ENCODE measurements at places on chromosomes 5 and 9.

GRCh38 chr9:84310883-84311282 is 29.7 kb downstream of the SLC28A3 start:
- DNase-seq = no peak
- H3K4me1 ChIP-seq = peaks cover 2% of the 10 kb centered on the region
- H3K27me3 ChIP-seq = no peaks in the 10 kb centered on the region
- no peak overlapping the region for H3K27ac ChIP-seq
- no peaks in the 10 kb centered on the region for H3K36me3 ChIP-seq
- no peak overlapping the region for H3K4me3 ChIP-seq

DNA sequence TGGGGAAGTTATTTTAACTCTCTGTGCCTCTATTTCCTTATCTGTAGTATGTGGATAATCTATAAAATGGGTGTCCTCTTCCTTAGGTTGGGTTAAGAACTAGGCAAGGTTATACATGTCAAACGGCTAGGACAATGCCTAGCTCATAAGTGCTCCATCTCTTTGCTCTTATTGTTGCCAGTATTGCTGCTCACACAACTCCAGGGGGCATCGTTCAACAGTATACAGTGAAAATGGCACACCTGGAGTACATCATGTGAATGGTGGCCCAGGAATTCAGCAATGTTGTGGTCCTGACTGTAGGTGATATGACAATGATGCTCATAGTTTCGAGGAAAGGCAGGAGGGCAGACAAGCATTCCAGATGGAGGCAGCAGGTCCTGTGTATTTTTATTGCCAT is 30.1 kb downstream of the SLIT3 start:
- no peak for DNase-seq
- no peaks in the 10 kb centered on the region for H3K4me1 ChIP-seq
- no peak overlapping the region for H3K27ac ChIP-seq
- H3K27me3 ChIP-seq = no peaks in the 10 kb centered on the region

DNA sequence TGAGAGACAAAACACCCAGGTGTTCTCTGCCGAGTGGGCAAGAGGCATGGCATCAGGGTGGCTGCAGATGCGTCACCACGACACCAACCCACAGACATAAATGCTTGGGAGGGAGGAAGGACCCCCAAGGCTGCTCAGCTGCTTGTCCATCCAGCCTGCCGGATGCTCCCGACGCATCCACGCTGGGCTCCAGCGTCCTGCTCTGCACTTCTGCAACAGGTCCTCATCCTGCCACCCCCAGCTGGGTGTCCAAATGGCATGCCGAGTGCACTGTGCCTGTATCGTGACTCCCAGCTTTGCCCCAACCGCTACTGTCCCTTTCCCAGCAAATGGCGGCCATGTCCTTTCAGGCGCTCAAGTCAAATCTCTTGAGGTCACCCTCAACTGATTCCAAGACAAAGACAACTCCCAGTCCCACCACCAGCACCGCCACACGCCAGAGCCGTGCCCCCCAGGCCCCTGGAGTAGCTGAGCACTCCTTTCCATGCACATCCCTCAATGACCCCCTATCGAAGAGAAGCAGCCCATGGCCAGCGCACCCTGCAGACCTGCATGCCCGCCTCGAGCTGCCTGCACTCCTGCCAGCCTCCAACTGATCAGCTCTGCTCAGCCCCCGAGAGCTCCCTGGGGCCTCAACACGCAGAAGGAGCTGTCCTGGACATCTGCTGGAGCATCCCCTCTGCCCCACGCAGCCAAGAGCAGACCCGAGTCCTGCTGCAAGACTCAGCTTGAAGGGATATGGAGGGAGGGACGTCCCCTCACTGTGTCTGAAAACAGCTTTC is 116.7 kb downstream of the ROR2 start:
- no peaks in the 10 kb centered on the region for H3K36me3 ChIP-seq
- no peak overlapping the region for H3K4me3 ChIP-seq
- H3K27me3 ChIP-seq = peaks cover 9% of the 10 kb centered on the region
- DNase-seq = no peak
- H3K4me1 ChIP-seq = no peaks in the 10 kb centered on the region

DNA sequence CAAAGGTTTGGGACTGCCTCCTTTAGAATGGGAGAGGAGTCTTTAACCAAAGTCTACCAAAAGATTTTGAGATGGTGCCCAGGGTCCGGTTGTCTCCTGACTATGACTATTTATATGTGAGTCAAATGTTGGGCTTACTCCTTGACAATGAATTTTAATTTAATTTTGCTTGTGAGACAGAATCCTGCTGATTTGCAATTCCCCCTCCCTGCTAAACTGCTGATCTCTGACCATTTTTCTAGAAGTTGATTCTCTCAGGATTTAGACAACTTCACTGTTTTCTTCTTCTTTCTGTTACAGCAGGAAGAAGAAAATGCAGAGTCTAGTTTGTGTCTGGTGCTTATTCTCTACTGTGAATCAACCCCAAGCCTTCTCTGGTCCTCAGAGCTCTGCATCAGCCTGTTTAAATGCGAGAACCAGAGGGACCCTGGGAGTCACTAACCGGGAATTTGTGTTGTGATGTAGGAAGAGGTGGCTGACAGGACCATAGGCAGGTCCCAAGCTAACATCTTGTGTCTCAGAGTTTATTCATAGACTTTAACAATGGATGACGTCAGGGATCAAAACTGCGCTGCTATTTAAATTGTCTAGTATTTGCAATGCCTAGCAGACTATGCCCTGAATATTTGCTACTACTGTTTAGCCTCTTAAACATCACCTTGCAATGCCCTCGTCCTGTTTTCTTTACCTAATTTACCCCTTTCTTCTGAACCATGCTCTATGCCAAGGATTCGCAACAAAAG is 124.0 kb upstream of the TAF11L2 start:
- no peak overlapping the region for H3K4me3 ChIP-seq
- no peaks in the 10 kb centered on the region for H3K36me3 ChIP-seq
- no peaks in the 10 kb centered on the region for H3K4me1 ChIP-seq
- no peaks in the 10 kb centered on the region for H3K27me3 ChIP-seq
- no peak overlapping the region for H3K27ac ChIP-seq

DNA sequence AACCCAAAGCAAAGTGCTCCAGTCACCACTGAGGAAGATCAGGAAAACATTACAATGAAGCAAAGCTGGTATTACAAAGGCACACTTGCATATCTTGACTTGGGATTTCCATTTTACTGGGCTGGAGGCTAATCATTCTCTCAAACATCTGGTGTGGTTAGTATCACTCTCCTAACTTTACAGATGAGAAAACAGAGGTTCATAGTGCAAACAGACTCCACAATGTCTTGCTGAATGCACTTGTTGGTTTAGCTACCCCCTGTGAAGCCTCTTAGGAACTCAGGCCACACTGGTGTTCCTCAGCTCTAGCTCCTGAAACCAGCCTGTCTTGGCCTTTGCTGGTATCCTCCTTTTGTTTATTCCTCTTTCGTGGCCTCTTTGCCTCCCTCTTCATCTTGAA is 29.5 kb upstream of the SMAD5 start:
- H3K27me3 ChIP-seq = peaks cover 11% of the 10 kb centered on the region
- DNase-seq = no peak
- no peaks in the 10 kb centered on the region for H3K36me3 ChIP-seq
- no peak overlapping the region for H3K4me3 ChIP-seq
- H3K27ac ChIP-seq = no peak overlapping the region

- H3K4me3 ChIP-seq = no peak overlapping the region
- H3K4me1 ChIP-seq = peaks cover 3% of the 10 kb centered on the region
- DNase-seq = no peak
- no peak overlapping the region for H3K27ac ChIP-seq
Measured at GRCh38 chr9:84169240-84169639, 171.3 kb downstream of the SLC28A3 start.

GRCh38 chr9:94657021-94657725 is 17.9 kb upstream of the FBP1 start:
- H3K4me1 ChIP-seq = peaks cover 19% of the 10 kb centered on the region
- no peaks in the 10 kb centered on the region for H3K36me3 ChIP-seq
- no peak overlapping the region for H3K27ac ChIP-seq
- no peak overlapping the region for H3K4me3 ChIP-seq
- DNase-seq = no peak

DNA sequence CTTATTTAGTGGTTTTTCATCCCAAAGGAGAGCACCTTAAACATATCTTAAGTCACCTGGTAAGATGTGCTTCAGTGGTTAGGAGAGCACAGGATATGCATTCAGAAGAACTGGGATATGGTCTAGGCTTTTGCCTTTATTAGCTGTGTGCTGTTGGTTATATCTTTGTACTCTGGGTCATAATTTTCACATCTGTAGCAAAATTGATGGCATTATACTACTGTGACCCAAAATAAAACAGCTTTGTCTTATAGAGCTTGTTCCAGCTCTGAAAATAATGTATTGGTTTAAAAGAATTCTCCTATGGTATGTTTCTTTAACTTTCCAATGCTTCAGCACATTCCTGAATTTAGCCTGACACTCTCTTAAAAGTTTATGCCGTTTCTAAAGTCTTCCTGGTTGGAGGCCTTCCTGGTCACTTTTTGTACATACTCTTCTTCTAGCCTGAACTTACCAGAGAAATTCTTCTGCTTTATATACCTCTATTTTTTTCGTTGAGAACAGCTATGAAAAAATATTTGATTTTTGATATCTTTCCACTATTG is 337.1 kb upstream of the MPDZ start:
- H3K27ac ChIP-seq = no peak overlapping the region
- H3K4me3 ChIP-seq = no peak overlapping the region
- no peak for DNase-seq
- no peaks in the 10 kb centered on the region for H3K4me1 ChIP-seq

DNA sequence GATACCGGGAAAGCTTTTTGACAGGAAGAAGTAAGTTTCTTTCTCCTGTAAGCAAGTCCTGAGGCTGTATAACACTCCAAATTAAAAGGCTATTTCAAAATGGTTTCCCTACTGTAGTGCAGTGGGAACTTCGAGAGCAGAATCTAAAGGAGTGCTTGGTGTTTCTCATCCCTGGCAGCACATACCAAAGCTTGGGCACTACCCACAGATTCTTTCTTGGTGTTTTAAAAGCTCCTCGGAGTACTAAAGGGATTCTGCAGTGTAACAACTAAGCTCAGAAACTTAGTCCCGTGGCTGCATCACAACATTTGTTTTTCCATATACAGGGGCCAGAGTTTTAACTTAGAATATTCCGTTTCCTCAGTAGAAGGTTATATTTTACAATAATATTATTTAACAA is 5.6 kb upstream of the APC start:
- no peaks in the 10 kb centered on the region for H3K36me3 ChIP-seq
- no peak overlapping the region for H3K27ac ChIP-seq
- no peaks in the 10 kb centered on the region for H3K4me1 ChIP-seq
- no peak overlapping the region for H3K4me3 ChIP-seq
- H3K27me3 ChIP-seq = no peaks in the 10 kb centered on the region

GRCh38 chr5:3024126-3024525 is 272.6 kb upstream of the IRX2 start:
- no peaks in the 10 kb centered on the region for H3K4me1 ChIP-seq
- no peaks in the 10 kb centered on the region for H3K27me3 ChIP-seq
- H3K4me3 ChIP-seq = no peak overlapping the region

DNA sequence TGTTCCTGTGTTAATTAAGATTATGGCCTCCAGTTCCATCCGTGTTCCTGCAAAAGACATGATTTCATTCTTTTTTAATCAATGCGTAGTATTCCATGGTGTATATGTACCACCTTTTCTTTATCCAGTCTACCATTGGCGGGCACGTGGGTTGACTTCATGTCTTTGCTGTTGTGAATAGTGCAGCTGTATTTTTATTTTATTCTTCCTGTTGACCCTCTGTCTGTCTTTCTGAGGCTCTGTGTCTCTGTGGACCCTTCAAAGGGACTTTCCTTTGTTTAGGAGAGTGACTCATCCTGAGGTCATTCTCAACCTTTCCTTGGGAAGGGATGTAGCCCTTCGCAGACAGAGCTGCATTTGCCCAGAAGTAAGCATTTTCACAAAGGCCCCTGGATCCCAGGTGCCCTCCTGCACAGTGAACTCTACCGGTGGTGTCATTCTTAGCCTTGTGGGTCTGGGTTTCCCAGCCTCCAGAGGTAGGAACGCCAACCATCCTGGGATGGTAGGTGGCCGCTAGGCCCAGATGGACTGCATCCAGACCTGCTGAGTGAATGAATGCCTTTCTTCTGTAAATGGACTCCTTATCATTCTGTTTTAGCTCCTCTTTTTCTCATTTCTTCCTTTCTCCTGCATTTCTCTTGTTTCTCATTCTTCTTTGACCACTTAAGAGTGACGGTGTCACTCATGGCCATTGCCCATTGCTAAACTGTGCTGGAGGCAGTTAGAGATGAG is 22.4 kb downstream of the TRIO start:
- no peak overlapping the region for H3K4me3 ChIP-seq
- H3K27ac ChIP-seq = no peak overlapping the region
- peaks cover 2% of the 10 kb centered on the region for H3K27me3 ChIP-seq
- H3K4me1 ChIP-seq = peaks cover 4% of the 10 kb centered on the region
- no peaks in the 10 kb centered on the region for H3K36me3 ChIP-seq

- peak overlapping the region; percentile 50 for H3K27ac ChIP-seq
- no peaks in the 10 kb centered on the region for H3K27me3 ChIP-seq
- DNase-seq = no peak
- peaks cover 90% of the 10 kb centered on the region for H3K36me3 ChIP-seq
- H3K4me3 ChIP-seq = peak overlapping the region; percentile 69
- peaks cover 77% of the 10 kb centered on the region for H3K4me1 ChIP-seq
Measured at GRCh38 chr5:35863159-35863558, 6.5 kb downstream of the IL7R start.

GRCh38 chr5:107538331-107538730 is 132.4 kb downstream of the EFNA5 start:
- peaks cover 2% of the 10 kb centered on the region for H3K27me3 ChIP-seq
- DNase-seq = no peak
- no peaks in the 10 kb centered on the region for H3K36me3 ChIP-seq
- no peak overlapping the region for H3K4me3 ChIP-seq
- peaks cover 3% of the 10 kb centered on the region for H3K4me1 ChIP-seq

- no peak for DNase-seq
- no peaks in the 10 kb centered on the region for H3K36me3 ChIP-seq
- H3K4me3 ChIP-seq = no peak overlapping the region
- H3K27ac ChIP-seq = no peak overlapping the region
- no peaks in the 10 kb centered on the region for H3K4me1 ChIP-seq
Measured at GRCh38 chr9:79489261-79490000, 82.3 kb upstream of the TLE4 start.

GRCh38 chr5:171771856-171772255 is 13.8 kb upstream of the SMIM23 start:
- H3K27me3 ChIP-seq = peaks cover 13% of the 10 kb centered on the region
- no peak overlapping the region for H3K27ac ChIP-seq
- no peaks in the 10 kb centered on the region for H3K36me3 ChIP-seq
- no peaks in the 10 kb centered on the region for H3K4me1 ChIP-seq
- H3K4me3 ChIP-seq = no peak overlapping the region

GRCh38 chr9:80954521-80954920 is 734.8 kb downstream of the TLE1 start:
- H3K27ac ChIP-seq = no peak overlapping the region
- H3K27me3 ChIP-seq = no peaks in the 10 kb centered on the region
- no peaks in the 10 kb centered on the region for H3K4me1 ChIP-seq
- no peaks in the 10 kb centered on the region for H3K36me3 ChIP-seq

Data from activated CD4-positive, alpha-beta memory T cell treated with anti-CD3 and anti-CD28 coated beads, Interleukin-2, amount 10 ng/mL, durations not matched to agents 7 days and 5 days (primary cell).